ENCODE measurements at places on chromosomes 1 and 21. TPM values are rescaled to one million over a fixed set of nuclear protein-coding genes. Genes with fewer than 3 reads are reported as not detected.

- DNase-seq = peak; percentile 21
- no peaks in the 10 kb centered on the region for H3K4me1 ChIP-seq
- H3K27ac ChIP-seq = no peak overlapping the region
- no peaks in the 10 kb centered on the region for H3K36me3 ChIP-seq
- no peak overlapping the region for H3K4me3 ChIP-seq
These were observed 325.7 kb downstream of the HHAT start for GRCh38 chr1:210654176-210654981.

DNA sequence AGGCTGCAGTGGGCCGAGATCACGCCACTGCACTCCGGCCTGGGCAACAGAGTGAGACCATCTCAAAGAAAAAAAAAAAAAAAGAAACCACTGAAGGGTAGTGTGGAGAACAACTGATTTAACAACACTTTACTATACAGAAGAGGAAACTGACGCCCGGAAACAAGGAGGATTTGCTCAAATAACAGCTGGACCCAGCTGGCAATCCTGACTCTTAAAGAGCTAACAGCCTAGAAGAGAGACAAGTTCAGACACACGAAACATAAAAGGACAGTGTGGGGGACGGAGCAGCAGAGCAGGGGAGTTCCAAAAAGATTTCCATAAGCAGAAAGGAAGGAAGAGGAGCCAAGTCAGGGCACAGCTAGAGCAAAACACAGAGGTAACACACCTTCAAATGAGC is 4.4 kb downstream of the ECHDC2 start:
- H3K36me3 ChIP-seq = no peaks in the 10 kb centered on the region
- peaks cover 17% of the 10 kb centered on the region for H3K4me1 ChIP-seq
- DNase-seq = no peak

DNA sequence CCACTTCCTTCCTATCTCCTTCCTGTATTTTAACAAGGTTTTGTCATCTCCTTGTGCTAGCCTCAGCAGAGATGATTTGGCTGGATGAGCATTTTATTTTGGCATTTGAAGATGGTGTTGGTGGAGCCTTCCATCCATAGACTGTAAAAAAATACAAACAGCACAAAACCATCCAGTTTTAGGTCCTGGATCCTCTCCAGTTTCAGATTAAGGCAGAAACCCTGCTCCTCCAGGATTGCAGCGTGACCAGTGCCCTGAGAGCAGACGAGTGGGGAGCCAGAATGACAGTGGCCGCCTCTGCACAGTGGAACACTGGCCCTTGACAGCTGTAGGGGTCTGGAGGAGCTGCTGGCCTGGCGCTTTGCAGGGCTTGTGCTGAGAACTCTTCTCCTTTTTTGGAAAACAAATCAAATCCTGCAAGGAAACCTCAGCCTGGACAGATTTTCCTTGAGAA is 72.2 kb upstream of the GADD45A start:
- peaks cover 17% of the 10 kb centered on the region for H3K27me3 ChIP-seq
- H3K36me3 ChIP-seq = no peaks in the 10 kb centered on the region
- H3K27ac ChIP-seq = no peak overlapping the region
- DNase-seq = no peak

ADAM30 gene
- not detected for total RNA-seq

DNA sequence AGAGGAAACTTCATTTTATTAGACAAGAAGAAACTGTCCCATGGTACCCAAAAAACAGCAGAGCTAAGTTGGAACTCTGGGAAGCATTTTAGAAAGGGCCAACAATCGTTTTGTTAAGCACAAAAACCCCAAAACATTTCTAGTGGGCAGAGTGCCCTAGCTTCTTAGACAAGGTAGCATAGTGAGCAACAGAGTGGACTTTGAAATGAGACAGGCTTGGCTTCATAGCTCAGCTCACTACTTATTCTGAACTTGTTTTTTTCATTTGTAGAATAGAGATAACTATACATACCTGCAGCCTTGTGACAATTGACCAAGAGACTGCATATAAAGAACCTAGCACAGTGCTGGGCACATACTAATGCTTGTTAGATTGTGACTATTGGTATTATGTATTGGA is 50.1 kb downstream of the HLX start:
- H3K4me3 ChIP-seq = no peak overlapping the region
- peaks cover 25% of the 10 kb centered on the region for H3K27me3 ChIP-seq
- H3K27ac ChIP-seq = no peak overlapping the region
- H3K36me3 ChIP-seq = no peaks in the 10 kb centered on the region
- DNase-seq = no peak
- H3K4me1 ChIP-seq = no peaks in the 10 kb centered on the region

TFF3 gene
- not detected for total RNA-seq

- H3K27ac ChIP-seq = no peak overlapping the region
- no peak for DNase-seq
- H3K4me3 ChIP-seq = no peak overlapping the region
- H3K36me3 ChIP-seq = no peaks in the 10 kb centered on the region
- no peaks in the 10 kb centered on the region for H3K27me3 ChIP-seq
These were observed 361.1 kb downstream of the TGFB2 start for GRCh38 chr1:218705911-218706893.

GRCh38 chr21:34933609-34934335 is 115.3 kb downstream of the RUNX1 start:
- H3K27me3 ChIP-seq = no peaks in the 10 kb centered on the region
- peaks cover 7% of the 10 kb centered on the region for H3K36me3 ChIP-seq
- H3K4me1 ChIP-seq = peaks cover 79% of the 10 kb centered on the region
- peak overlapping the region; percentile 71 for H3K4me3 ChIP-seq
- DNase-seq = no peak
- H3K27ac ChIP-seq = peak overlapping the region; percentile 92

DNA sequence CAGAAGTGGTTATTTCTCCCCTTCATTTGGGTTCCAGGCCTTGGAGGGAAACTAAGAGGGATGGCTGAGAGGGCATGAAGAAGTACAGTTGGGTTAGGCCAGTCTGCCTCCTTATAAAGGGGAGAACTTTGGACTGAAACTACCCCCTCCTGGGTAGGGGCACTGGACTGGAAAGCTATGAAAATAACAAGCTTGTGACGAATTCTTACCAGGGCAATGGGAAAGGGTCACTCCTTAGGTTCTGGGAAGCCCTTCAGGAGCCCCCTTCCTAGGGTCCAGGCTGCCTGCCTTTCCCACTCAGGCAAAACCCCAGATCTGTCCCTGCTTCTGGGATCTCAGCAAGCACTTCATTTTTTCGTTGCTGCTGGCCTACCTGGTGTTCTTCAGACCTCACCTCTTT is 9.8 kb upstream of the P3R3URF start:
- H3K36me3 ChIP-seq = peaks cover 3% of the 10 kb centered on the region
- no peak for DNase-seq
- no peak overlapping the region for H3K27ac ChIP-seq
- H3K4me3 ChIP-seq = no peak overlapping the region
- H3K4me1 ChIP-seq = peaks cover 16% of the 10 kb centered on the region
- H3K27me3 ChIP-seq = no peaks in the 10 kb centered on the region

- peaks cover 13% of the 10 kb centered on the region for H3K4me1 ChIP-seq
- no peaks in the 10 kb centered on the region for H3K27me3 ChIP-seq
- H3K4me3 ChIP-seq = no peak overlapping the region
- no peaks in the 10 kb centered on the region for H3K36me3 ChIP-seq
- no peak for DNase-seq
These were observed 18.0 kb downstream of the UMODL1 start for GRCh38 chr21:42089093-42089631.

DNA sequence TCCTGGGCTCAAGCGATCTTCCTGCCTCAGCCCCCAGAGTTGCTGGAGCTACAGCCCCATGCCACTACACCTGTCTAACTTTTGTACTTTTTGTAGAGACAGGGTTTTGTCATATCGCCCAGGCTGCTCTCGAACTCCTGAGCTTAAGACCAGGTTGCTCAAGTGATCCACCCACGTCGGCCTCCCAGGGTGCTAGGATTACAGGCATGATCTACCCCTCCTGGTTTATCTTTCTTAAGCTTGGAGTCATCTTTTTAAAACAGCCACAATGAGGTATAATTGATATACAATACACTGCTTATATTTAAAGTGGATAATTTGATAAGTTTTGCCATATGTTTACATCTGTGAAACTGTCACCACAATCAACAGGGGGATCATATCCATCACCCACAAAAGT is 25.4 kb upstream of the WDR26 start:
- H3K27me3 ChIP-seq = no peaks in the 10 kb centered on the region
- no peak overlapping the region for H3K27ac ChIP-seq
- DNase-seq = no peak
- no peak overlapping the region for H3K4me3 ChIP-seq
- no peaks in the 10 kb centered on the region for H3K36me3 ChIP-seq
- peaks cover 10% of the 10 kb centered on the region for H3K4me1 ChIP-seq

GRCh38 chr1:98048751-98049325 is 128.0 kb upstream of the DPYD start:
- DNase-seq = no peak
- H3K4me3 ChIP-seq = peak overlapping the region; percentile 66
- no peak overlapping the region for H3K27ac ChIP-seq

DNA sequence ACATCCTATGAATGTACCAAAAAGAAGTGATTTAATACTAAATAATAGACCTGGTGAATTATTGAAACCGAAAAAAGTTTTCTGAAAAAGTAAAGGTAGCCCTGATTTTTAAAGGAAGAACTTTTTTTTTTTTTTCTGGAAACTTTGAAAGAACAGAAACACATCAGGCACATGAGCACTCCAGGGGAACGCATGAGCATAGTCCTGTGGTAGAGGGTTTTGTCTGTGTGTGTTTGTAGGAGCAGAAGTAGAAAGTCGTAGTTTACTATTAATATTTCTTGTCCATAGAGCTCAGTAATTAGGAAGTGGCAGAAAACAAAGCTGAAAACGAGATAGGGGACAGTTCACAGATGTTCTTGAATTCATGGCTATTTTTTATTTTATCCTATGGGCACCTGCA is 1175.9 kb upstream of the B3GALT2 start:
- DNase-seq = no peak
- no peak overlapping the region for H3K4me3 ChIP-seq
- H3K4me1 ChIP-seq = no peaks in the 10 kb centered on the region
- H3K27me3 ChIP-seq = no peaks in the 10 kb centered on the region
